ENCODE measurements at places on chromosomes 3 and 15.

DNA sequence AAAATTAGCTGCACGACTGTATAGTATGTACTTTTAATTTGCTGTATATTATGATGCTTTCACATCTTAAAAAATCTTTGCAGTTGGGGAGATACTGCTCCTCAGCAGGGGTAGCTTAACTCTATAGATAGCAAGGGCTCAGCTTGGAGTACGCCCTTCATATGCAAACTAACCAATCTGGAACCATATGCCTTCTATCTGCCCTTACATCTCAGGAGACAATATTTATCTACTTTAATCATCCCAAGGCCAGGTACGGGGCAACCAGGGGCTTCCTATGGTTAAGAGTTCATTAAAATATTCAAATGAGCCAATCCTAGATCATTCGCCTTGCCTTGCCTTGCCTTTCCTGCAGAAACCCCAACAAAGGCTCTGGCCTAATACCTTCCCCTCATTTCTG lies 204.1 kb upstream of the ZBTB20 start:
- DNase-seq, result no peak

DNA sequence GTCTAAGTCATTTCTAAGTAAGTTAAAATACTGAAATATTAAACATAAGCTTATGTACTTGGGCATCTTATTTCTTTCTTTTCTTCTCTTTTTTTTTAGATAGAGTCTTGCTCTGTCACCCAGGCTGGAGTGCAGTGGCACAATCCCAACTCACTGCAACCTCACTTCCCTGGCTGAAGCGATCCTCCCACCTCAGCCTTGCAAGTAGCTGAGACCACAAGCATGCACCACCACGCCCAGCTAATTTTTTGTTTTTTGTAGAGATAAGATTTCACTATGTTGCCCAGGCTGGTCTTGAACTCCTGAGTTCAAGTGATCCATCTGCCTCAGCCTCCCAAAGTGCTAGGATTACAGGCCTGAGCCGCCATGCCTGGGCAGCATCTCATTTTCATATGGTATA lies 16.0 kb upstream of the ZNF710 start:
- DNase-seq, result no peak

- no peak for DNase-seq
Observed at GRCh38 chr3:194485881-194486539, 792 bp downstream of the ATP13A3 start.

- DNase-seq, result no peak
Observed at GRCh38 chr15:52427804-52428203, 100.9 kb downstream of the MYO5A start.

DNA sequence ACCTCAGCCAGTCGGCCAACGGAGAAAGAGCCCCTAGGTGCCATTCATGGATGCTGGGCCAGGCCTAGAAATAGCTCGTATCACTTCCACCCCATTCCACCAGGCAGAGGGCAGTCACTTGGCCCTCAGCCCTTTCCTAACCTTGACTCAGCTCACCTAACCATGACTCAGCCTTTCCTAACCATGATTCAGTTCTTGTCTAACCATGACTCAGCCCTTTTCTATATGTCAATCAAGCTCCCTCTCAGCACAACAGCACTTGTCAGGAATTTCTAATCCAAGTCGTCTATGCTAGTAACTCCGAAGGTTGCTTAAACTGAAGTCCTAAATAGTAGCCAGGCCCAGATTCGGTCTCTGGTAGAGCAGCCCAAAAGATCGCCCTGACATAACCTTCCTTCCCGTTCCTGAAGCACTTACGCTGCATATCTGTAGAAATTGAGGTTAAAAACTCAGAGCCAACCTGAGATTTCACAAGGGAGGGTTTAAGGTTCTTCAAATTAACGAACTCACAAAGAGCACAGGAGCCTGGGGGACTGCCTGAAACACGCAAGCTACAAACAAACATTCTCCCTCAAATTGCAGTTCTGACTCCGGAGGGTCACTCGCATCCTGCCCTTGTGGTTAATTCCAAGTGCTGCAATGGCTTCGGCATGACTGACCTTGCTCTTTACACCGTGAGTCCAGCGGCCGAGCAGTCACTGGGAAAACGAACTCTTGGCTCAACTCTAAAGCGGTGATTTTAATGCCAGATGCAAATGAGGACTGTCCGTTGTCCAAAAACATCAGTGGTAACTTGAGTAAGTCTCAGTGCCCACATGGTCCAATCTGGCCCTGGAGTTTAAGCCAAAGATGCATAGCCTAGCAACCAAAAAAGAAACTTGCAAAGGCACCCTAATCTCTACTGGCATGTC lies 99.9 kb downstream of the ADAMTS17 start:
- DNase-seq, result peak; percentile 17

DNA sequence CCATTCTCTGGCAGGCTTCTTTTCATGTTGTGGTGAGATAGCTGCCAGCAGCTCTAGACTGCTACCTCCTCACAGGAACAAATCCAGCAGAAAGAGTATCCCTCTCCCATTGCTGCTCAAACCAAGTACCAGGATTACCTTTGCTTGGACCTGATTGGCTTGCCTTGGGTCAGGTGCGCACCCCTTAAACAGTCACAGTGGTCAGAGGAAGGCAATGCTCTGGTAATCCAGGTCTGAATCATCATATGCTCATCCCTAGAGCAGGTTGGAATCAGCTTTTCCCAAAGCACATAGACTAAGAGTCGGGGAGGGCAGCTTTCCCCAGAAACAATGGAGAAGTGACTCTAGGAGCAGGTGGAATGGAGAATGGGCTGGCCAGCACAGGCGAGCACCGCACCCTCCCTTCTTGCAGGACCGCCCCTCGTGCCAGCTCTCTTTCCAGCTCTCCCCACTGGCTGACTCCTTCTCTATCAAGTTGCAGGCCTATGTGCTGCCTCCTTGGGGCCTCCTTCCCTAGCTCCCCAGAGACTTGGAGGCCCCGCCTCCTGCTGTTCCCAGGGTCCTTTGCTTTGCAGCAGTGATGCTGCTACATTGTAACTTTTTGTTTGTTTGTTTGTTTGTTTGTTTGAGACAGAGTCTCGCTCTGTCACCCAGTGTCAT lies 29.9 kb upstream of the ADPGK start:
- DNase-seq, result no peak

DNA sequence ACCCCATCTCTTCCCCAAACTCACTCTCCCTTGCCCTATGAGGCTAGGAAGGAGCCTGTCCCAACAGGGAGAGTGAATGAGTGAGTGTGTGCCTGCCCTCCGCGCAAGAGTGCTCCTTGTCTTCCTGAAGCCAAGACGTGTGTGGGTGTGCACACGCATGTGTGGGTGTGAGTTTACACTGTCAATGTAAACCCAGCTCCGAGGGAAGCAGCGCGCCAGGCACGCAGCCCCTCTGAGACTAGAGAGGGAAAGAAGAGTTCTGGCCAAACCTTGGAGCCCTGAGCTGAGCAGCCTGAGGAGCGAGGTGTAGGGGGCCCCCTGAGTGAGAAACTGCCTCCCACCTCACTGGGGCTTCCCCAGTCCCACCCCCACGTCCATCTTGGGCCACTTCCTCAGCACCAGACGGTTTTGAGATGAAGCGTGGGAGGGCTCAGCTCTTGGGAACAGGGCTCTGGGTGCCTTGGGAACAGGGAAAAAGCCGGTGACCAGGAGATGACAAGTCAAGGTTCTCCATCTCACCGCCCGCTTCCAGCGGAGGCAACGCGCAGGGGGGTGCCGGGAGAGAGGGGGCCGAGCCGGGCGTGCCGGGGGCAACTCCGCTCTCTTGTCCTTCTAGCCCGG lies 5.1 kb downstream of the MECOM start:
- no peak for DNase-seq
